ENCODE measurements at places on chromosomes 3 and 15.

DNA sequence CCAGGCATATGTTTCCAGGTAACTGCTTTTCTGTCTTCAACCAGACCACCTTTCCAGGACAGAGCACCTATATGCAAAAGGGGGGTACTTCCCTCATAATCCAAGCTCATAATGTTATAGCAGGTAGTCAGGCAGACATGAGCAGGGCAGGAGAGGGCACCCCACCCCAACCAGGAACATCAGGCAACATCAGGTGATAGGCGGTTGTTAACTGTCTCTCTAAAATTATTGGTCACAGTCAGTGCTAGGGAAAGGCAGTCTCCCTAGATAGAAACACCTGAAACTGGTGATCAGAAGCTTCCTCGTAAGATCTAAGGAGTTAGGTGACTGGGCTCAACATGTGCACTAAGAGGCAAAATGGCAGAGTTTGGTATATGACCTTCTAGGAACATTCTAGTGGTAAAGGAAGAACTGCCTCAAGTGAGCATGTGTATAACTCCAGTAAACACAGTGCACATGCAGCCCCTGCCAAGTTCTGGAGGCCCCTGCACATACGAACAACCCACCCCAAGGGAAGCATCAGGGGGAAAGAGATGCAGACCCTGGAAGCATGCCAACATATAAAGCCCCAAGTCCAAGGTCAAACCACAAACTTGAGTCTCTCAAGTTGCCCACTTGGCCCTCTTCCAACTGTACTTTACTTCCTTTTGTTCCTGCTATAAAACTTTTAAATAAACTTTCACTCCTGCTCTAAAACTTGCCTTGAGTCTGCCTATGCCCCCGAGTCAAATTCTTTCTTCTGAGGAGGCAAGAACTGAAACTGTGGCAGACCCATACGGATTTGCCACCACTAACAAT is 270.9 kb downstream of the ULK4 start:
- no peak for DNase-seq

- DNase-seq = no peak
Observed at GRCh38 chr15:63978511-63979261, 67.6 kb downstream of the DAPK2 start.

GRCh38 chr3:130669740-130670139 is 76.9 kb downstream of the PIK3R4 start:
- DNase-seq = no peak

DNA sequence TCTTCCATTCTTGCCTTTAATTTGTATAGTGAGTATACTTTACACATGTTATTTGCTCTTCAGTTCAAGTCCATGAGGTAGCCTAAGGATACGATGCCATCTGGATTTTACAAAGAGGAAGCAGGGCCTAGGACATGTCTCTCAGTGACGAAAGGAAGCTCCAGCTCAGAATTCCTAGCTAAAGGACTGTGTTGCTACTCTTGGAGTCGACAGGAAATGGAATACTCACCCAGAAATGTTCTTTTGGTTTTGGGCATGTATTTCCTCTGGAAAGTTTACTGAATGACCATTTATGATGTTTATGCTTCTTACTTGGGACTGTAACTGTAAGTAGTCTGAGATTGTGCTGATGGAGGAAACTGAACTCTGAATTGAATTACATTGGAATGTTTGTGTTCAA is 12.5 kb downstream of the OXNAD1 start:
- no peak for DNase-seq

DNA sequence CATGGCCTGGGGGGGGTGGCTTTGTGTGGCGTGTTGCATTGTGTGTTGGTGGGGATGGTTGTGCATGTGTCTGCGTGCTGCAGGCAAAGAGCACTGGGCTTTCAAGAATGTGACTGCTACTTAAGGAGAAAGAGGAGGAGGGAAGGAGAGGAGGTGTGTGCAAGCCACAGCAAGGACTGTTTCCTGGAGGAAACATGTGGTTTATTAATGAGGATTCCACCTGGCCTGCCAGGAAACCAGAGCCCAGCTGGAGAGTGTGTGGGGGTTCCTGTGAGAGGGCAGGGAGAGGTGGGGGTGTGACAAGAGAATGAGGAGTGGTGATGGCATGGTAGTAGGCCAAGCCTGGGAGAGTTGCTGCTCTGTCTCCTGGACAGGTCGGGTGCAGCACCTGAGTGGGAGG is 258.1 kb upstream of the ROPN1 start:
- no peak for DNase-seq

DNA sequence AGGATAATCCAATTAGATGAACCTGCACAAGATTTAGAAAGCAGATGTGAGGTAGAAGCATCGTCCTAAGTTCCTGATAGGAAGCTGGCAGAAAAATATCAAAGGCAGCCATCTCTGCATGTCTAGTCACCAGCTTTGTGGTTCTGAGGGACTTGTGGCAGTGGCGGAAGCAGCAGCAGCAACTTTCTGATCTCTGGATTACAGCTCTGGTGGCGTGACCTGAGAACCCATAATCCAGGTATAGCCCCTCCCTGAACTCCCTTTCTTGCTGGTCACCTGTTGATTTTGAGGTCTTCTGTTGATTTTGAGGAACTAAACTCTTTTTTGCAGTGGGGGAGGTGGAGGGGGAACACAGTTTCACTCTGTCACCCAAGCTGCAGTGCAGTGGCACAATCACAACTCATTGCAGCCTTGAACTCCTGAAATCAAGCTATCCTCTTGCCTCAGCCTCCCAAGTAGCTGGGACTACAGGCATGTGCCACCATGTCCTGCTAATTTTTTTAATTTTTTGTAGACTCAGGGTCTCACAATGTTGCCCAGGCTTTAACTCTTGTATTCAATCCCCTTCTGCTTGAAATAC is 7.9 kb downstream of the FSIP1 start:
- DNase-seq = no peak

DNA sequence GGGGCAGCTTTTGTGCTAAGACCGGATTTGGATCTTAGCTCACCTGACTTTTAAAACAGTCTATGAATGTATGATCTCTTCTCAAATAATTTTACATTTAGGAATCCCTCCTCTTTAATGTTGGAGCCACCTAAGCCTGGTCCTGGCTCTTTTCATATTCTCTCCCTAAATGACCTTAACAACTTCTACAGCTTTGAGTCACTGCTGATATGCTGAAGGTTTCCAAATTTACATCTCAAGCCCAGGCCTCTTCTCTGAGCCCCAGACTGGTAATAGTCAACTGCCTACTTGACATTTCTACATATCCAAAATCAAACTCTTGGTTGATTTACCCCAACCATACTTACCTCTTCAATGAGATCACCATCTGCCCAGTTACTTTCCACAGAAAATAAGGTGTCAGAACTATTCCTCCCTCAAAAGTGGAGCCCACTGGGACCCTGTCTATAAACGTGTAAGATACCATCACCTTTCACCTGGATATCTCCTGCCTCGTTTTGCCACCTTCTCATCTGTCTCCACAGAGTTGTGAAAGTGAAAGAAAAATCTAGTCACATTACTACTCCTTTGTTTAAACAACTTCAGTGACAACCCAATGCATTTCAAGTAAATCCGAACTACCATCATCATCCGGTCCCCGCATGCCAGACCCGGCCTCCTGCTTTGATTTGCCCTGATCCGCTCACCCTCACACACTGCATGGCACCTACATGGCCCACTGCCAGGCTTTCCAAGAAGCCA is 48.8 kb downstream of the UBP1 start:
- no peak for DNase-seq

GRCh38 chr15:71187526-71187925 is 72.3 kb downstream of the THSD4 start:
- no peak for DNase-seq

GRCh38 chr3:30350011-30350410 is 256.4 kb upstream of the TGFBR2 start:
- DNase-seq = no peak

GRCh38 chr3:46667061-46667621 is 26.3 kb downstream of the ALS2CL start:
- DNase-seq = no peak
